ENCODE measurements at places on chromosomes 11 and 22.

GRCh38 chr11:46055371-46055770 lies 65.9 kb downstream of the PHF21A start:
- DNase-seq = no peak

GRCh38 chr11:128549256-128549944 lies 38.0 kb downstream of the ETS1 start:
- DNase-seq = no peak

DNA sequence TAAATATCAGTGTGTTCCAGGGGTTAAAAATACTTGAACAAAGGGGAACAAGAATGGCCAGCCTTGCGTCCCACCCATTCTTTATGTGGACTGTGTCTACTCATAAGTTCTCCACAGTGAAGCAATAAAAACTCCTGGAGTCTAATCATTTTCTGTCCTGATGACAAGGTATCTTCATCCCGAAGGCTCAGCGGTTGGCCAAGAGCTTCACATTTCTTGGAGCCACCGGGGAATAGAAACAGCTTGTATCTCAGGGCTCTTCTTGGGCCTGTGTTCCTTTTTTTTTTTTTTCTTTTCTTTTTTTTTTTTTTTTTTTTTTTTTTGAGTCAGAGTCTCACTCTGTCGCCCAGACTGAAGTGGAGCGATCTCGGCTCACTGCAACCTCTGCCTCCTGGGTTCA lies 36.8 kb upstream of the ADORA2A start:
- DNase-seq = no peak

- no peak for DNase-seq
Measured at GRCh38 chr22:50027639-50028537, 15.3 kb upstream of the IL17REL start.

DNA sequence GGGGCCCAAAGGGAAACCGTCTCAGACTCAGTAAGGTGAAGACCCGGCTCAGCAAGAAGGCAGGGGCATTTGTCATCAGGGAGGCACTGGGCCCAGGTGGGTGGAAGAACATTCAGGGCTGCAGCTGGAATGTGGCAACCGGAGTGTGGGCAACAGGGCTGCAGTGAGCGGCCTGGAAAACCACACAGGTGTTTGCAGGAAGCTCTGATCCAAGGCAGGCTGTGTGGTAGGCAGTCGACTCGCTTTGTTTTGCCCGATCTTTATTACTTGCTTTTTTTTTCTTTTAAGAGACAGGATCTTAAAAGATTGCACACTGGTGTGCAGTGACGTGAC lies 82.8 kb downstream of the DGCR2 start:
- DNase-seq = no peak

DNA sequence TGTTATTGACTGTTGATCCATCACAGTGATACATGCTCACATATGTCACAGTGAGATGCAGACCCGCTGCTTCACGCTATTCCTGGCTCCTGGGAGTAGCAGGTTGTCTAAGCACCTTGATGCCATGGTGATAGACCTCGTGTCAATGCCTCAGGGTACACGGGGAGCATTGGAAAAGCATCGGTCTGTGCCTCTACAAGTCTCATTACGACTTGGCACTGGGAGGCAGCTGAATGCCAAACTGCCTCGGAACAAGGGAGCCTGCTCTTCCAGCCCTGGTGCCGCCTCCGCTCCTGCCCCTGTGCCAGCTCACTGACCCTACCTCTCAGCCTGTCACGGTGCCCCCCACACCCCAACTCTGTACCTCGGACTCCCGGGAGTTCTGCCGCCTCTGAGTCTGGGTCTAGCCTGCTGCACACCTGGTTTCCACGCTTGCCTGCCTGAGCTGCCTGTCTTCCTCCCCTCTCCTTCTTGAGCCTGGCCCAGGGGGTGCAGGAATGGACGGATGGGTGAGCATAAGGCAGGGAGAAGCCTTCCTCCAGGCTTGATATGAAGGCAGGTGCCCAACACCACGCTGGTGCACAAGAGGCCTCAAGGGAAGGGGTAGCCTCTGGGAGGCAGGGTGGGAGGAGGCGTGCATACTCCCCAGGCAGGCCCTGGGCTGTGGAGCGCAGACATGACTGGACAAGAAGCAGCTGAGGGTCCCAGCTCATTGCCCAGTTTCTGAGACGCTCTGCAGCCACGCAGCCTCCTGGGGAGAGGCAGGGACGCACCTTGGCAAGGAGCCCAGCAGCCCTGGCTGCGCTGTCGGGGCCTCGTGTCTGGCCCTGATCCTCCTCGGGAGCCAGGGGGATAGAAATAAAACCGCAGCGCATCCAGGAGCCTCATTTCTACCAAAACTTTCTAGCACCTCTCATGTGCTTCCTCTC lies 1.8 kb upstream of the NFAM1 start:
- DNase-seq = no peak

DNA sequence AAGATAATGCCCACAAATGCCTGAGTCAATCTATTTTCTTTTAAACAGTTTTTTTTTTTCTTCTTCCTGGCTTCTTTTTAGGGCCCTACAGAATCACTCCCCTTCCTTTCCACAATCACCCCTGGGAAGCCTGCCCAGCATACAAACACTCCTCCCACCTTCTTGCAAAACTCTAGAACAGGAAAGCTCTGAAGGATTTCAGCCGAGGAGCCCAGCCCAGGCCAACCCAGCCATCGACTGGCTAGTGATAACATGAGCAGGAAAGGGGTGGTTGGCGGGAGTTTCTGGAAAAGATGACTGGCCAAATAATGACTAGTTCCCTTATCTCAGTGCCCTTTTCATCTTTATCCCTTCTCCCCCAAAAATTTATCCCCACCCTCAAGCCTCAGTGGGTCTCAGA lies 68.2 kb downstream of the USP35 start:
- no peak for DNase-seq

Data from effector CD8-positive, alpha-beta T cell (primary cell).